ENCODE measurements at places on chromosomes 3 and 15. TPM values are rescaled to one million over a fixed set of nuclear protein-coding genes. Genes with fewer than 3 reads are reported as not detected.

- DNase-seq: no peak
Measured at GRCh38 chr3:172258624-172259023, 189.6 kb downstream of the GHSR start.

DNA sequence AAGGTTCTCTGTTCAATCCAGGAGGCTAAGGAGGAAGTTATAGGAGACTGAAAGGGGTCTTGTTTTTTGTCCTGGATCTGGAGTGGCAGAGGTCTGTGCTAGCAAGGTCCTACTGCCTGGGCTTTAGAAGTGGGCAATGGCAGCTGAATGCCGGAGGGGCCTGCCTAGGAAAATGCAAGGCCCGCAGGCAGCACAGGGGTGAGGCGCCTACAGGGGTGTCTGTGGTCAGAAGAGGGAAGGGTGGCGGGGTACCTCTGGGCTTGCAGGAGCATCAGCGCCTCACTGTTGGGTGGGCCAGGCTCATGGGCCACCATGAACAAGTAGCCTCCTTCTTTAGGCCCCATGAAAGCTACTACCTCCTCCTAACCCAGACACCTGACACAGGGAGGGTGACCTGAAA lies 175.4 kb downstream of the PEX5L start:
- no peak for DNase-seq

- DNase-seq: no peak
Measured at GRCh38 chr3:194929578-194929960, 243.9 kb downstream of the FAM43A start.

The UTS2B gene
- not detected for total RNA-seq

DNA sequence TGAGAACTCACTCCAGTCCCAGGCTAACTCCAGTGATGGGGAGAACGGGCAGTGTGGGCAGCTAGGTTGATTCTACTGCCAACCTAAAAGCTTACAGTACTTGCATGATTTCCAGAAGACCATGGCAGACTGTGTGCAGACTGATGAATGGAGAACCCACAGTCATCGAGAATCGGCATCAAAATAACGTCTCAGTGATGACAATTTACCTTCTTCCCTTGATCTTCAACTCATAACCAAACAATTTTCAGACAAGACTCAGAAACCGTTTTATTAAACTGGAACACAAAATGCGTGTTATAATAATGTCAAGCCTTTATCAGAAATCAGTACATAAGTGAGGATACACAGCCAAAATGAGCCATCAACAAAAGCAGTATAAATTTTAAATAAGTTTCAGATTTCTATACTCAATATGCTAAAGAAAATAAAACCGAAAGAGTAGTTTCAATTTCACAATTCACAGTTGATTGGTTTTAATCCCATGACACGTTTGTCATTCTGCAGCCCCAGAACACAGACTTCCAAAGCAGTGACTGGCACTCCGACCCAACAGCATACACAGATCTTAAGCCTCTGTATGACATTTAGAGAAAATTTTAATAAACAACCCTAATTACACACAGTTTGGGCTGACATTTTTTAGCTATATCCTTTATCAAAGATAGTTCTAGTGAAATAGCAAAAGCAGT lies 54.5 kb downstream of the ZMAT3 start:
- DNase-seq: no peak

The ARNT2 gene
- total RNA-seq: 4.7 TPM

- DNase-seq: no peak
Measured at GRCh38 chr3:3699816-3700633, 99.2 kb upstream of the LRRN1 start.

- DNase-seq: no peak
Measured at GRCh38 chr15:66601521-66601920, 35.7 kb upstream of the LCTL start.

DNA sequence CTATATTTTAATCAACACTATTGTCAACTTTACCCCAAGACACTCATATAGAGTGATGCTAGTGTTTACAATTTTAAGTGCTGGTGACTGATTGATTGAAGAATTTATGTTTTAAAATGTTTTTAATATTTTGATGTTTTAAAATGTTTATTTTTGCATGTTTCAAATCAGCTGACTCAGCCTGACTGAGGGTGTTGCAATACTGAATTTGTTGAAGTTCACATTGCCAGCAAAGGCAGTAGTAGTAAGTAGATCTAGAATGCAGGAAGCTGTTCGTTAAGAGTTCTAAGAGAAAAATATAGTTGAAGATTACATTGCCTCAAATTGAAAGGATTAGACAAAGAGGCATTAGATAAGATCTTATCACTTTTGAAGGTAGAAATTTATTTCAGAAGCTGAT lies 977.6 kb downstream of the IGSF11 start:
- no peak for DNase-seq

DNA sequence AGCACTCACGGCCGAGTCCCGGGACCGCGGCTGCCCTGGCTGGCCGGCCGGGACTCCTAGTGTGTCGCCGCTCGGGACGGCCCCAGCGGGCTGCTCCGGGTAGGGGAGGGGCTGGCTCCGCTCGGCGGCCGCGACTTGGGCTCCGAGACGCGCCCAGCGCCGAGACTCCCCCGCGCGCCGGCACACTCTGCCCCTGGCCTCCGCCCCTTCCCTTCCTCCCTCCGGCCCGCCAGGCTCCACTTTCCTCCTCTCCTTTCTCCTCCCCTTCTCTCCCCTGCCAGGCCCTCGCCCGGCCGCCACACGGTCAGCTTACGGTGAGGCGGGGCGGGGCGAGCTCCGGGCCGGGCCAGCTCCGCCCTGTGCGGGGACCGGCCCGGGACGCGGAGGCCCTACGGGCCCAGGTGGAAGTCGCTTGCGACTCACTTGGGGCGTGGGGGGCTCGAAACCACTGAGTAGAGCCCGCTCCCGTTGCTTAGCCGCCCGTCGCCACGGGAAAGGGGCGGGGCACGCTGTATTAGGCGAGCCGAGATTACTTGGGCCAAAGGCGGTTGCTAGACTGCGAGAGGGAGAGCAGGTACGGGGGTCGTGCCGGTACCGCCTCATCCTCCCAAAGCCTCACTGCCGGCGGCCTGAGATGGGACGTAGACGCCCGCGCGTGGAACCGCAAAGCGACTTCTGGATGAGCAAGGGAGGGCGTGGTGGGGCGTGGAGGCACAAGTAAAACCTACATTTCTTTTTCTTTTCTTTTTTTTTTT lies at the start of gene ITGB5:
Gene ITGB5, minus strand, starts transcription at position 189 of the 755 bp plus-strand sequence. CDS start 365 bp downstream, outside the sequence.
- DNase-seq: peak; percentile 87

DNA sequence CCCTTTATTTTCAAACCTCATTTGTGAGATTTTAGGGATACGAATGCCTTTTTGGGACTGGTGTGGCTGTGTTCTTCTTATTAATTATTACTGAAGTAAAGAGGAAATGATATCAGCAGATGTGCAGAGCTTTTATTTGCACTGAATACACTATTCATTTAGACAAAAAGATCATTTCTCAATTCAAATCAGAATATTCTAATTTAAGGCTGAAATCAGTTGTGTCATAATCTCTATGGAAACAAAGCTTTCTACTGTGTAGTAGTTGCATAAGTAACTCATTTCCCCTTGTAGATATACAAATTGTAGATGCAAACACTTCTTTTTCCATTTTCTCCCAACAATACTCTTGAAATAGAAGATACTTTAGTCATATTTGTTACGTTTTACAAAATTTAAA lies 56.0 kb downstream of the PDE8A start:
- DNase-seq: no peak

The XCR1 gene
- not detected for total RNA-seq

The POTEB2 gene
- not detected for total RNA-seq

DNA sequence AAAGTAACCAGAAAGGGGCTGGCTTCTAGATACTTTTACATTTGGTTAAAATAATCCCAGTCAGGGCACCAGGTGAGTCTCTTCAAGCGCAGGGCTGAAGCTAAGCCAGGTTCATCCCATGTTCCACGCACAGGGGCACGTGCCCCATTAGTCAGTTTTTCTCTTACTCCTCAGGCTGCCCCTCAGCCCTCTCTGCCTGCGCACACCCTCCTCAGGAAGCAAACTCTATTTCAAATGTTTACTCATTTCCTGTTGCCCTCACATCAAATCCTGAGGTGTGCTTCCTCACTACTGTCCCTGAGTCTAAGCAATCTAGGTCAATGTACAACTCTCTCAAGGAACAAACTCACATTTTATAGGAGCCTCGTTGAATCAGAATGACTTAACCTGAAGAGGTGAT lies 48.5 kb downstream of the THBS1 start:
- DNase-seq: no peak

DNA sequence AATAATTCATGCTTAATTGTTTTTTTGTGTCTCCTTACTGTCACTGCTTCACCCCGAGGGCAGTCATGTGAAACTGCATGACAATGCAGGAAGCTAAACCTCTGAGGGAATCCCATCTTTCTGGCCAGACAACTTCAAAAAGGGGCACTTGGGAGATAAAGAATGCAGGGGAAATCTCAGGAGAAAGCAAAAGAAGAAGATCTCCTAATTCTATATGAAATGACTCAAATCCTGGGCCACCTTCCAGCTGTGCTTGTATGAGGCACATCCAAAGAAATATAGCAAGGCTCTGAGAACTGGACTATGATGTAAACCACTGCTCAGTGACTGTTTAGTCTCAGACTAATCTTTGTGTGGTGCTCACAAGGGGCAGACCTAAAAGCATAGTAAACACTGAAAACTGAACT lies 22.6 kb upstream of the UMPS start:
- no peak for DNase-seq

- DNase-seq: no peak
Measured at GRCh38 chr15:88243895-88244787, 12.4 kb downstream of the NTRK3 start.

Data from cardiac septum (tissue), 1 donor.